EL (cell line): ENCODE measurements at places on chromosomes 4 and X.

GRCh38 chrX:42740456-42740855, 37.5 kb downstream of the PPP1R2C start:
- no peak for DNase-seq

- no peak for DNase-seq
These were observed 156.0 kb downstream of the UGT8 start for GRCh38 chr4:114754616-114755015.

DNA sequence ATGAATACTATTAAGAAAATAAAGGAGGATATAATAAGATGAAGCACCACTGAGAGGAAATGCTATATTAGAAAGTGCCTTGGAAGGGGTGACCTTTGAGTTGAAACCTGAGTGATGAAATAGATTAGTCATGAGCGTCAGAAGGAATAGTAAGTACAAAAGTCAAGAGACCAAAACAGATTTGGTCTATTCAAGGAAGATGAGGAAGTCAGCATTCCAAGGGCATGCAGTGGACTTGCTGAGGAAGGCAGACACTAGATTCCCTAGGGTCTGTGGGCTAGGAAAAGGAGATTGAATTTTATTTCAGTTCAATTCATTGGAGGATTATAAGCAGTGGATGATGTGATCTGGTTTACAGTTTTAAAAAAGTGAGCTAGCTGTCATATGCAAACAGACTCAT, 73.0 kb upstream of the WDFY3 start:
- DNase-seq = peak; percentile 56

DNA sequence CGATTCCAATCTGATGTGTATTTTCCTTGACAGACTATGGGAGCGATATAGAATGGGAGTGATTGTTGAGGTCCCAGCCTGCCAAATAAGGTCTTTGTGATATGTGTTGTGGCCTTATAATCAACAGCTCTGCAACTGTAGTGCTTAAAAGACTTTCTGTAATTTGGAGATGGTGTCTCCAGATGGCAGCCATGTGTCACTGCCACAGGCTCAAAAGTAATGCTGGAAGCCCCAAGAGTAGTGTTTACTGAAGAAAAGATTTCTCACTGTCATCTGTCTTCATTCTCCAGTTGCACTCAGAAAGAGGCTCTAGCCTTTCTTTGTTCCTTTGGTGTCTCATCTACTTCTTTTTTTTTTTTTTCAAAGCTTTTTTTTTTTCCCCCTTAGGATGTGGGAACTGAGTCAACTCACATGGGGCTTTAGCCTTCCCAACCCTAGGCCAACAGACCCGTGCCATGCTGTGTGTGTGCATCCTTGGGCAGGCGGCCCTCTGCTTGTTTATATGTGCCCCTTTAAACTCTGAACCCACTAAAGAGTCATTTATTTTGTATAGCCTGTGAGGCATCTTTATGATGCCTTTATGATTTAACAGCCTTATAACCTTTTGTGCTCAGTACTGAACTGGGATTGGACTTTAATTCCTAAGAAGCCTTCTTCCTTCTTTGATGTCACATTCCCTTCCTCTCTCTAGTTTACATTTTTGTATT, 15.6 kb downstream of the SRPX2 start:
- DNase-seq = peak; percentile 9

DNA sequence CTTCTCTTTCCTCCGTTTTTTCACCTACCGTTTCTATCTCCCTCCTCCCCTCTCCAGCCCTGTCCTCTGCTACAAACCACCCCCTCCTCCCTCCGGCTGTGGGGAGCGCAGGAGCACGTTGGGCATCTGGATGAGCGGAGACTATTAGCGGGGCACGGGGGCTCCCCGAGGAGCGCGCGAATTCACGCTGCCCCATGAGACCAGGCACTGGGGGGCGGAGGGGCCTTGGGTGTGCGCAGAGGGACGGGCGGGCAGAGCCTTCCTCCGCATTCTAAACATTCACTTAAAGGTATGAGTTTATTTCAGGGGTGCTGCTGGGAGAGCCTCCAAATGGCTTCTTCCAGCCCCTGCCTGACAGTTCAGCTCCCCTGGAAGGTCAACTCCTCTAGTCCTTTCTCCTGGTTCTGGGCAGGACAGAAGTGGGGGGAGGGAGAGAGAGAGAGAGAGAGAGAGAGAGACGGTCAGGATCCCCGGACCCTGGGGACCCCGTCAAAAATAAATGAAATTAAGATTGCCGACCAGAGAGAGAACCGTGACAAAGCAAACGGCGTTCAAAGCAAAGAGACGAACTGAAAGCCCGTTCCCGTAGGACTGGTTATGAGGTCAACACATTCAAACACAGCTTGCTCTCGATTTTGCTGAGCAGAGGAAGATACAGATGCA, 5.0 kb downstream of the SHOX start:
- DNase-seq = peak; percentile 71

- no peak for DNase-seq
These were observed 88.4 kb upstream of the STIM2 start for GRCh38 chr4:26772096-26772873.

DNA sequence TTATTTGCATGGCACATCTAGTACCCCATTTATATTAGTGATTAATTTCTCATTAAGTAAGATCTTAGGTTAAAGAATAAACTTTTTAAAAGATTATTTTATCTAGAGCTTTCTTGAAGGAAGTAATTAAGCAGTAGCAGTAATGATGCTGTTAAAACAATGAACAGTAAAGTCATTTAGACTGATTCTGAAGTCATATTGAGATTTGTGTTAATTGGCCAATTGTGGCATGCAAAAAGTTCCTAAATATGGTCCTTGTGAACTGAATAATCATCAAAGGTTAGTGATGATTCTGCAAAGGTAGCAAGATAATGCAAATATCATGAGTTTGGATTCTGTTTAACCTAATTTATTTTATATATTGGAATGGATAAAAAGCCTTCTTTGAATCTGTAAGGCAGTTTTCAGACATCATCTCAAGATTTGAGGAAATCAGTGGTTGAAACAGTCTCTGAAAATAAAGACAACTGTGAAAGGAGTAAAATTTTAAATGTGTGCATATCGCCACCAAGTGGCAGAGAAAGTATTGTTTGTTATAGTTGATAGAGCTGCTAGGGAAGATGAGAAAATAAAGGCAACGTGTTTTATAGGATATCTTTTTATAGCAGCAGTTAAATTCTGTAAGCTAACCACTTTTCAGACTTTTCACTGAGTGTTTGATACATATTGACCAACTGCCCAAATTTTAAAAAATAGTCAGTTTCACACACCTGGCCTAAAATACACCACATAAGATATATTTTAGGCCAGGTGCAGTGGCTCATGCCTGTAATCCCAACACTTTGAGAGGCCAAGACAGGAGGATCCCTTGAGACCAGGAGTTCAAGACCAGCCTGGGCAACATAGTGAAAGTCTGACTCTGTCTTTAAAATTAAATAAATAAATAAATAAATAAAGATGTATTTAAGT, 79.6 kb downstream of the CCKAR start:
- peak; percentile 66 for DNase-seq

DNA sequence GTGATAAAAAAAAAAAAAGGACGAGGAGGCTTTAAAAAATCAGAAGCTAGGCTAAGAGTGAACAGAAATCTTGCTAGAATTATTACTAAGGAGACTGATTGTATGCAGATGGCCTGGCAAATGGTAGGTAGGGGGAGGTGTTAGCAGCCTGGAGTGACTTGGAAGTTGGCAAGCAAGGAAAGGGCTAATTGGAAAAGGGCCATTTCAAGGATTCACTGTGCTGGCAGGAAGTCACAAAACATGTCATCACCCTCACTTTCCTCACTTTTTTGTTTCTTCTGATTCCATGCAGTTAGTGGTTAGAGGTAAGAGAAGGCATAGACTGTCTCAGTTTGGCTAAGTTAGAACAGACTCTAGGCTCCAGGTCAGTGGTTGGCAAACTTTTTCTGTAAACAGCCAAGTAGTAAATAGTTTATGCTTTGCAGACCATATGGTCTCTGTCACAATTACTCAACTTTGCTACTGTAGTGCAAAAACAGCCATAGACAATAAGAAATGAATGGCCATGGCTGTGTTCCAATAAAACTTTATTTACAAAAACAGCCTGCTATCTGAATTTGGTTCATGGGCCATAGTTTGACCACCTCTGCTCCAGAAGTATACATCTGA, 646.5 kb upstream of the ACTRT1 start:
- no peak for DNase-seq

- DNase-seq = no peak
These were observed 216.4 kb upstream of the RASGEF1B start for GRCh38 chr4:81688085-81688484.

- DNase-seq = no peak
These were observed 131.9 kb downstream of the AKAP4 start for GRCh38 chrX:50068893-50069292.
